ENCODE measurements at places on chromosomes 16 and 17.

DNA sequence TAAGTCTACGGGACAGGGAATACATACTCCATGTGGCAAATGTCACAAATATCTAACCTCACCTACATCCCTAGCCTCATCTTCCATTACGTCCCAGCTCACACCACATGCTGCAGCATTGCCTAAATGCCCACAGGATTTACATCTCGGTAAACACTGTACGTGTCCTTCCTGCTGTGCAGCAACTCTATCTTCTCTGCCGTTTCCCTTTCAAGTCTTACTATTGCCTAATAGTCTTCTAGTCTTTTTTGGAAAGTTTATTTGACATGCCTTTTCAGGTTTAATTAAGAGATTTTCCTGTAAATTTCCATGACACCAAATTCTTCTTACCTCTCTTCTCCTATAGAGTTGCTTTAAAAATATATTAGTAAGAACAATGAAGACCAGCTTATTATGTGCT, 120.5 kb downstream of the HS3ST4 start:
- no peak for DNase-seq

DNA sequence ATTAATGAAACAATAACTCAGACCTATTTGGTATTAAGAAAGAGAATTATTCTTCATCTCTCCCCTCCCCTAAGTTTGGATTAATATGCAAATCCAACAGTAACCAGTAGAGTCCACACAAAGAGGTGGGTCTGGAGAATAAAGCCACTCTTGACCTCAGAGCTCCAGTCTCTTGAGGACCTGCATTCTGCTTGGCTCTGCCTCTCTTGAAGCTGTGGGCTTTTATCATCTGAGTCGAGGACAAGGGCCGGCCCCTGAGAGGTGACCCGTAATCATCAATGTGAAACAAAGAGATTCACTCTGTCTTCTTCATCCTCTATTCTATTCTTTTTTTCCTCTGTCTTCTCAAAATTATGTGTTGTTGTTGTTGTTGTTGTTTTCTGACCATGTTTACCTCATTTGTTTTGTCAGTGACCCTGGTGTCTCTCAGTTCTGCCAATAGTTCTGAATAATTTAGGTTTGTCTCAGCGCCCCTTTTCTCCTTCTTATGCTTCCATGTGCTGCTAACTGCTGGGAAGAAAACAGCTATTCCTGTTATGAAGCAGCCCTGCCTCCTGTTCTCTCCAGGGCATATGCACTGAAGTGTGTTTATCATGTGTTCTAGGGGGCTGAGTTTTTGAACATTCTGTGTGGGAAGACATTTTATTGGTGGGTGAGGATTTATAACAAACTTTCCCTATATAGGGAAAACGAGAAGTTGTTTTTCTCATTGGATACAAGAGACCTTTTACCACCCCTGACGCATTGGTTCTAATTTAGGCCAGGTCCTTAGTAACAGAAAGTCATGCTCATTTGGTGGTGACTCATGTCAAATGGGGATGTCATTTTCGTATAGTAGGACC, 135.8 kb downstream of the TRIM37 start:
- DNase-seq, result no peak

- no peak for DNase-seq
These were observed 54.1 kb upstream of the FASN start for GRCh38 chr17:82152114-82152513.

- DNase-seq, result no peak
These were observed 113.4 kb upstream of the RCVRN start for GRCh38 chr17:10018461-10018891.

DNA sequence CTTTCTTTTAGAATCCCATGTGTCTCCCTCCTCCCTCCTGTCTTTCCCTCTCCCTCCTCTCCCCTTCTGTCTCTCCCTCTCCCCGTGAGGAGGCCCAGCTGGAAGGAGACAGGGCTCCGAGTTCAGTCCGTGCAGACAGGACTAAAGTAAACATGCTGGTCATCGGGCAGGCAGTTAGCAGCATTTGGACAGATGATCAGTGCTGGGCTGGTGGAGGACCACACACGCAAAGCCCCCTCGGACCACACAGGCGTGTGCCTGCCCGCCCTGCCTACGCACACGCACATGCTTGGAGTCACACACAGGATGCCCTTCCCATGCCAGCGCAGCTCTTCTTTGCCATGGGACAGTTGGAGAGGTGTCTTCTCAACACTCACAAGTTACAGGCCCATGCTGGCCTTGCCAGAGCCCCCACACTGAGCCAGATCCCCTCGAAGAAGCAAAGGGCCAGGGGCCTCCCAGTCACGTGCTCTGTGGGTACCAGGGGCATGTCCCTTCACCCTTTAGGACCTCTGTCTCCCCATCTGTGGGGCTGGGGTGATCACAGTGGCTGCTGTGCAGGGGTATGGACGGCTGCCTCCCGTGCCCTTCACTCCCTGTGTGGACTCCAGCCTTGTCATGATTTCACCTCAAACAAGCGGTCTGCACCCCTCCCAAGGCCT, 215.7 kb upstream of the FOXF1 start:
- DNase-seq, result no peak

DNA sequence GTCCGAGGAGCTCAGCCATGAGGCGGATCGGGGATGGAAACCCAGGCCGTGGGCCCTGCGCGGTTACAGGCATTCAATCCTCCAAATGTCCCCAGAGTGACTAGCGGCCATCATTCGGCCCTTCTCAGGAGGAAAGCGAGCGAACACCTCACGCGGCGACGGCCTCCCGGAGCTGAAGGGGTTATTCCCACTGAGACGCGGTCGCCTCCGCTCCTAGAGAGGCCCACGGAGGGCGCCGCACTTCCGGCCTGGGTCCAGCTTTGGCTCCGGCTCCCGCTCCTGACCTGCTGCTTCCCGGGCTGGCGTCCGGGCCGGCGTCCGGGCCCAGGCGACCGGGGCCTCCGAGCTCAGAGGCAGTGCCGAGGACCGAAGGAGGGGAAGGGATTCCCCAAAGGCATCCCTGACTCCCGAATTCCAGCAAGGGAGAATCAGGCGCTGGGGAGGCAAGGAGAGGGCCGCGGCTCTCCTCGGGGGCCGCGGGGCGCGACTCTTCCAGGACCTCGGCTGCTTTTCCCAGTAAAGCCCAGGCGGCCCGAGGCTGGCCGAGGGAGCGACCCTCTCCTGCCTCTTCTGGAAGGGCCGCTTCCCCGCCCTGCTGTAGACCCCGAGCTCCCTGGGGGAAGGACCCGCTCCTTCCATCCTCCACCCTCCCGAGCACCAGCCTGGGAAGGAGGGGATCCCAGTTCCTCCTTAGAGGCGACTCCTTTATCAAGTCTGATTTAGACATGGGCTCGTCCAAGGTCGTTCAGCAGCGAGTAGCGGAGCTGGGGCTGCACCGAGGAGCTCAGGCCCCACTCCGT, 18.6 kb upstream of the ZNF629 start:
- peak; percentile 24 for DNase-seq

- DNase-seq, result no peak
These were observed 1.9 kb upstream of the SLC46A1 start for GRCh38 chr17:28407974-28408306.
